ENCODE measurements at places on chromosomes 12 and 14. TPM values are rescaled to one million over a fixed set of nuclear protein-coding genes. Genes with fewer than 3 reads are reported as not detected.

REP15 gene
- 2.0 TPM for total RNA-seq

TAS2R9 gene
- total RNA-seq, result not detected

LRIG3 gene
- 191 TPM for total RNA-seq

TMEM30B gene
- total RNA-seq, result 153 TPM

HOXC13 gene
- total RNA-seq, result not detected

ARF3 gene
- total RNA-seq, result 129 TPM

FOXN3 gene
- 38.7 TPM for total RNA-seq

ADAMTS20 gene
- total RNA-seq, result not detected

DLST gene
- total RNA-seq, result 84.4 TPM

EML5 gene
- total RNA-seq, result 7.9 TPM

Data from thyroid gland (tissue), 4 donors.